MG63 (cell line): ENCODE measurements at places on chromosomes 4 and X. TPM values are rescaled to one million over a fixed set of nuclear protein-coding genes. Genes with fewer than 3 reads are reported as not detected.

HDX gene
- 0.10 and 0.86 TPM in 2 replicates for total RNA-seq

XAGE1A gene
- total RNA-seq: not detected in 2 replicates

PAGE4 gene
- total RNA-seq: not detected in 2 replicates

NDP gene
- total RNA-seq: 0.10 and 1.4 TPM in 2 replicates

GLRA2 gene
- not detected in 2 replicates for total RNA-seq

LGI2 gene
- total RNA-seq: 0.10 and 0.30 TPM in 2 replicates

GAGE2A gene
- total RNA-seq: not detected in 2 replicates

KLF8 gene
- total RNA-seq: not detected in 2 replicates

DUX4 gene
- not detected in 2 replicates for total RNA-seq

VCX3A gene
- total RNA-seq: not detected in 2 replicates

BLTP1 gene
- 8.2 and 12.9 TPM in 2 replicates for total RNA-seq

BEX2 gene
- 0.57 TPM in 1 of 2 replicates, not detected in the other for total RNA-seq

CPLX1 gene
- total RNA-seq: not detected in 2 replicates

GAK gene
- 57.1 and 67.9 TPM in 2 replicates for total RNA-seq

MAGEA1 gene
- total RNA-seq: not detected in 2 replicates

EVC gene
- total RNA-seq: 3.0 and 4.6 TPM in 2 replicates

GPR34 gene
- total RNA-seq: not detected in 2 replicates

PDK3 gene
- total RNA-seq: 3.1 and 3.8 TPM in 2 replicates

ZAR1 gene
- total RNA-seq: not detected in 2 replicates

CYP4V2 gene
- total RNA-seq: 15.2 and 22.0 TPM in 2 replicates

PRR32 gene
- total RNA-seq: not detected in 2 replicates

FAT1 gene
- 6.4 and 10.6 TPM in 2 replicates for total RNA-seq

JAKMIP1 gene
- total RNA-seq: not detected in 2 replicates

SLC2A9 gene
- not detected in 2 replicates for total RNA-seq

RTL9 gene
- 0.30 and 0.72 TPM in 2 replicates for total RNA-seq

QRFPR gene
- 0.07 TPM in 1 of 2 replicates, not detected in the other for total RNA-seq

POU3F4 gene
- not detected in 2 replicates for total RNA-seq

MTNR1A gene
- not detected in 2 replicates for total RNA-seq

PNMA6A gene
- total RNA-seq: 0.39 and 1.0 TPM in 2 replicates

RPS6KA6 gene
- total RNA-seq: not detected in 2 replicates

PPP1R2C gene
- not detected in 2 replicates for total RNA-seq

TMEM271 gene
- not detected in 2 replicates for total RNA-seq

MGAT4D gene
- total RNA-seq: not detected in 2 replicates

NHSL2 gene
- total RNA-seq: not detected in 2 replicates

ATXN3L gene
- total RNA-seq: not detected in 2 replicates

DMD gene
- total RNA-seq: 11.5 and 14.4 TPM in 2 replicates

HSD17B13 gene
- total RNA-seq: 0.17 TPM in 1 of 2 replicates, not detected in the other
